Fibroblast of the conjunctiva (primary cell): ENCODE measurements at places on chromosomes 1 and 21.

DNA sequence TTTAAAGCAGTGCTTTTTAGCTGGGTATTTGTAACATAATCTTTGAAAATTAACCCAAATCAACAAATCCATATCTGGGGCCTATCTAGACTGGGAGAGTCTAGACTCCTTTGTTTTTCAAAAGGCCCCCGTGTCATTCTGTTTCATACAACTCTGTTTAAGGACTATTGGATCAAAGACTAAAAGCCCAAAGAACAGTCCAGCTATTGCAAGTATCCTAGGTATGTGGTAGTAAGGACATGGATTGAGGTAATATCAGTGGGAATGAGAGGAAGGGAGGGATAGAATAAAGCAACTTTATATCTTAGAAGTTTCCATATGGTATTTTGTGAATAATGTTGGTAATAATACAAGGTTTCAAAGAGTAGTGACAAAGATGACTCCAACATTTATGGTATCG lies 18.2 kb downstream of the KIF1B start:
- DNase-seq, result no peak

- no peak for DNase-seq
Observed at GRCh38 chr1:118998171-118998570, 10.0 kb upstream of the TBX15 start.

GRCh38 chr1:80779275-80779674 lies 1021.5 kb upstream of the ADGRL2 start:
- DNase-seq, result no peak

GRCh38 chr1:68011657-68012375 lies 38.6 kb downstream of the DIRAS3 start:
- no peak for DNase-seq

DNA sequence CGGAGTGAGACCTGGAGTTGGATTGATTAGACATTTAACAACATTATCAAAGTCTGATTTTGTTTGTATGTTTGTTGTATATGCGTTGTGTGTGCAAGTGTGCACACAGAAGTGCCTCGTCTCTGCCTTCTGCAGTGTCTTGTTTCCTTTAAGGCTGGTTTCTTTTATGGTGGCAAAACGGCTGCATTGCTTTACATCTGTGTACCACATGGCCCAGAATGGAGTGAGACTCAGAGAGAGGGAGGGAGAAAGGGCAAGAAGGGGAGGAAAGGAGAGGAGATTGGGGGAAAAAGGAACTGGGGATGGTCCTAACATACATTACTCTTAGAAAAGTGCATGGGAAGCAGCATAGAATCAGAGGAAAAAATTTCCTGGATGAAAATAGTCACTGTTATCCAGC lies 99.7 kb upstream of the WLS start:
- no peak for DNase-seq

DNA sequence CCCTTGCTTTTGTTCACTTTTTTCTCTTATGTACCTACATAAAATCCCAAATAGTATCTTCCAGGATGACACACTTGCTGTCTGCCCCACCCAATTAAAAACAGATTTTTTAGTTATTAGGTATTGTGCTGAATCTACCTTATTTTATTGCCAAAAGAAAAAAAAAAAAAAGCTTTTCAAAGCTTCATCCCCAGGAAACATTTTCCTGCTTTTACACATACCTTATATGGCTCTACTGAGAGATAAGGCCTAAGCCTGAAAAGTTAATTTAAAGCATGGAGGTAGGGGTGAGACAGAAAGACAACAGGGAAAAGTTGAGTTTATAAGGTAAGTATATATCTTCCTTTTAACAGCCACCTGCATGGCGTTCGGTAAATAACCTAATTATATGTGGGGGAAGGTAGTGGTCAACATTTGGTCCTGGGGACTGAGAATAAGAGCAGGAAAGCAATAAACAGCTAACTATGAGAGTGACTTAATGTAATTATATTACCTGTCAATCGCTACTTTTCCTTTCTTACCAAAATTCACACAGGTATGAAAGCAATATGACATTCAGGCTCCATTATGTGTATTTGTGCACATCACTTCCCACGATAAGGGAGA lies 54.6 kb upstream of the BOLA1 start:
- DNase-seq, result no peak

DNA sequence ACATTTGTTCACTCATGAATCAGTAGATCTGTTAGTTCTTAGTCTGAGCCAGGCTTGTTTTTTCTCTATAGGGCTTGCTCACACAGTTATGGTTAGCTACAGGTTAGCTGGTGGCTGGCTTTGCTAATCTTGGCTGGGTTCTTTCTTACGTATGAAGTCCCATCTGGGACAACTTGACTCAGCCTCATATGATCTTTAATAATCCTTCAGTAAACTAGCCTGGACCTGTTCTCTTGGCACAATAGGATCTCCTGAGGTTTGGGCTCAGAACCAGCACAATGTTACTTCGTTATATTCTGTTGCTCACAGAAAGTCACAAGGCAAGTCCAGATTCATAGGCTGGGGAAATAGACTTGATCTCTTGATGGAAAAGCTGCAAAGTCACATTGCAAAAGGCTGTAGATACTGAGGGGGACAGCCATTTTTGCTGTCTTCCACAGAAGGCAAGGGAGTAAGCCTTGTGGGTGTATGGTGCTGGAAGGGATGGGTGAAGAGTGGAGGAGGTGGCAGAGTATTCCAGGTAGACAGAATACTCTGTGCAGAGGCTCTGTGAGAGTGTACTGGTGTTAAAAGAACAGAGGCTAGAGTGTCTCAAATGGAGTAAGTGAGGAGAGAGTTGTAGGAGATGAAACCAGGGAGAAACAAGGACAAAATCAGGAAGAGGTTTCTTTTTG lies 24.4 kb downstream of the EFCAB7 start:
- peak; percentile 80 for DNase-seq

- no peak for DNase-seq
Observed at GRCh38 chr1:248816042-248816851, 9.5 kb downstream of the SH3BP5L start.

GRCh38 chr1:174367892-174368291 lies 79.9 kb upstream of the GPR52 start:
- no peak for DNase-seq

DNA sequence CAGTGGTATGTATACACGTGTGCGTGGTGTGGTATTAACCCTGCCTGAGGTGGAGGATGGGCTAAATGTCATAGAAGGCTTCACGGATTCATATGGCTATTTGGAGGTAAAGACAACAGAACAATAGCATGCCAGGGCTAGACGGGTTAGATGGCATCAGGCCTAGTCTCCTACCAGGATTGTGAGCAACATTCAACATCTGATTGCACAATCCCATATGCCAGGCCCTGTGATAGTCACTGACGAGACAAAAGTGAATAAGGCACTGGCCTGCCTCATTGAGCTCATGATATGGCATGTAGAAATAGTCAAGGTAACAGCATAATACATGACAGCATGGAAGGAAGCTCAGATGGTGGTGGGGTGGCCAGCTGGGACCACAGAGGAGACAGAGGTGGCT lies 167.1 kb upstream of the BEND5 start:
- no peak for DNase-seq

DNA sequence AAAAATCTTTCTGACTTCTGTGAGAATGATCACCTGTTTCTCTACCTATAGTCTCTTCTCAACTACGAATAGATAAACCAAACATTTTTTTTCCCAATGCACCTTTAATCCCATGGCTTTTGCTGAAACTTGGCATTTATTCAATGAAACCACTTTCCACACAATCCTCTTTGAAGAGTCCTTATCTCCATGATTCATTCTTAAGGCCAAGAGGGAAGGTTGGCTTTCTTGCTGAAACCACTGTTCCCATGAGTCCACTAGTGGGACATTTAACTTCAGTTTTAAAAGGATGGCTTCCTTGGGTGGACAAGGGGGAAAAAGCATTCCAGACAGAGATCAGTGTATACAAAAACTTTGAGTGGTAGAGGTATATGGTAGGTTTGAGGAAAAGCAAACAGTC lies 73.6 kb downstream of the CRB1 start:
- no peak for DNase-seq

- no peak for DNase-seq
Observed at GRCh38 chr1:86517336-86517735, 29.5 kb upstream of the CLCA4 start.

GRCh38 chr1:59295618-59296017 lies 1.3 kb upstream of the FGGY start:
- no peak for DNase-seq

- DNase-seq, result no peak
Observed at GRCh38 chr21:27464648-27465047, 497.8 kb upstream of the ADAMTS5 start.

GRCh38 chr1:65001231-65001792 lies 35.0 kb upstream of the JAK1 start:
- no peak for DNase-seq

DNA sequence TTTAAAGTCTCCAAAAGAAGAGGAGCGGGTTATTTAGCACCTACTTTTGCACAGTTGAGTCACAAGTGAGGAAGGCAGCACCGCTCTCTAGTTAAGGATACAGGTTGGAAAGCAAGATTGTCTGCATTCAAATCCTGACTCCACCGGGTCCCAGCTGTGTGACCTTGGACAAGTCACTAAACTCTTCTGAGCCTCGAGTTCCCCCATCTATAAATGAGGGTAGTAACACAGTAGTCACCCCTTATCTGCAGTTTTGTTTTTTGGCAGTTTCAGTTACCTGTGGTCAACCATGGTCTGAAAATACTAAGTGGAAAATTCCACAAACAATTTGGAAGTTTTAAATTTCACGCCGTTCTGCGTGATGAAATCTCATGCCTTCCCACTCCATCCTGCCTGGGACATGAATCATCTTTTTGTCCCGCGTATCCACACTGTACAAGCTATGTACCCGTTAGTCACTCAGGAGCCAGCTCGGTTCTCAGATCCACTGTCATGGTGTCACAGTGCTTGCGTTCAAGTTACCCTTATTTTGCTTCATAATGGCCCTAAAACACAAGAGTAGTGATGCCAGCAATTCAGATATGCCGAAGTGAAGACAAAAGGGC lies 49.4 kb downstream of the CAPZB start:
- no peak for DNase-seq

DNA sequence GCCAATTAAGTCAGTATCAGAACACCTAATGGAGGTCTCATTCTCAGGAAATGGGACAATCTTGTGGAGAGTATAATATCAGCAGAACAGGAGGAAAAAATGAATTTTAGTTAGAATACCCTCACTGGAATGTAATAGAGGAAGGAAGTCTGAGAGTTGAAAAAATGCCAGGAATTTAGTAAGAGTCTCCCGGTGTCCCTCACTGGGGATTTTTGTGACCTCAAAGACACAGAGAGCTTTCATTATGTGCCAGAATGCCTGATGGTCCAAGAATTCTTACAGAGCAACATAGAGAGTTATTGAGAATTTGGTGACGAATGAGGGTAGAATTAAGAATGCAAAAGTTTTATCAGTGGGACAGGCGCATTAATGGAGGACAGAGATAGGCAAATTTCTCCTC lies 443.5 kb upstream of the B3GALT2 start:
- DNase-seq, result no peak

- peak; percentile 49 for DNase-seq
Observed at GRCh38 chr1:106620521-106620954, 435.9 kb upstream of the PRMT6 start.

DNA sequence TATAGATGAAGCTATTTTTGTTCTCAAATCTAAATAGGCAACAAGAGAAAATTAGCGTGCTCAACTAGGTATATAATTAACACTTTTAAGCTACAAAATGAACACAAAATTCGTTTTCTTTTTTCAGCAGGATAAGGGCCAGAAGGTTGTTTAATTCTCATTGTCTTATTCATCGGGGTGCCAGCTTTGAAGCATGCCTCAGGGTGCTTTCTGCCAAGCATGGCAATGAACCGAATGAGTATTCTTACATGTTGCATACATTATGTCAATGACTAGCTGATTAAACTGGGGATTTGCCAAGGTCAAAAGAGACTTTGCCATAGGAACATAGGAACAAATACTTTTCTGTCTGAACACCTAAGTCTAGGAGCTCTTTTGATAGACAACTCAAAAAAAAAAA lies 102.0 kb upstream of the MAP1LC3C start:
- no peak for DNase-seq

- no peak for DNase-seq
Observed at GRCh38 chr1:19484338-19484797, 971 bp downstream of the CAPZB start.

DNA sequence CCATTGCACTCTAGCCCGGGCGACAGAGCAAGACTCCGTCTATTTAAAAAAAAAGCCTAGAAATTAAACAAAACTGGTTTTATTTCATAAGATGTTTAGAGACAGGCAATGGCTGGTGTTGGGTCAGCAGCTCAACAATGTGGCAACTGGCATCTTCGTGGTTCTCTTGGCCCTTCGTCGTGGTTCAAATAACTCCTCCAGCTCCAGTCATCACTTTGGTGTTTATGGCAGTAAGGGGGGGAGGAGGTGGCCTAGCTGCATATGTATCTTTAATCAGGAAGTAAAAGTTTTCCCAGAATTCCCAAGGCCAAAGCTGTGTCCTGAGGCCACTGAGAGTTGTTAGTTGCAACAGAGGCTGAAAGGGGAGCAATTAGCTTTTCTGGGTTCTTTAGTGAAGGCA lies 13.0 kb upstream of the LTN1 start:
- DNase-seq, result no peak

- no peak for DNase-seq
Observed at GRCh38 chr1:156429313-156430060, 60.5 kb downstream of the RHBG start.

DNA sequence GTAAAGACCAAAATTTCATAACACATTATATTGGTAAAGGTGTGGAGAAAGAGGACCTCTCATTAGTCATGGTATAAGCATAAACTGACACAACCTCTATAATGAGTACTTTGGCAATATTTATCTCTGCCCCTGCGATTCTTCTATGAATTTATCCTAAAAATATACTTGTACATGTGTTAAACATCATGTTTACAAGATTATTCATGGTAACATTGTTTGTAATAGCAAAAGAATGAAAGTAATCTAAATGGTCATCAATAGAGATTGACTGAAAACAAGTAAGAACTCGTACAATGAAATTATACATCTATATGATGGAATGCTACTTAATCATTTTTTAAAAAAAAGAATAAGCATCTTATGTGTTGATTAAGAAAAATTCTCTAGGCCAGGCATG lies 96.4 kb downstream of the KIAA0319L start:
- no peak for DNase-seq

GRCh38 chr1:244789731-244790130 lies 45.7 kb upstream of the COX20 start:
- DNase-seq, result no peak

DNA sequence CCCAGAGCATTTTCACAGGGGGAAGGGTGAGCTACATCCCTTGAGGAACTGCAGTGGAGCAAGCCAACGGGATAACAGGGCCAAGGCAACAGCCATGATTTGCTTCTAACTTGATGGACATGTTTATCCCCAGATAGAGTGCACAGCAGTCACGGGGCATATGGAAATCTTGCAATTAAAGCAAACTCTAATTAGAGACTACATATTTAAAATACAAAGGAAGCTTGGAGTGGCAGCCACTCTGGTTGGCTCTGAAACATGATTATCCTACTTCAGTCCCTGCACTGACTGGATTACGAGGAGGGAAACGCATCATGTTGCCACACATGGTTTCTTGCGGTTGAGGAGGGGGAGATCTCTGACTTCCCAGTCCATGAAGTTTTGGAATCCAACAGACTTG lies 60.8 kb downstream of the BEND5 start:
- DNase-seq, result no peak

GRCh38 chr1:14678011-14678638 lies 79.6 kb downstream of the KAZN start:
- no peak for DNase-seq
